ENCODE measurements at places on chromosomes 5 and 9. TPM values are rescaled to one million over a fixed set of nuclear protein-coding genes. Genes with fewer than 3 reads are reported as not detected.

The CAVIN4 gene
- 1.00 TPM for total RNA-seq

The LRRTM2 gene
- total RNA-seq, result not detected

The FOXD4 gene
- total RNA-seq, result 0.18 TPM

The SPAG8 gene
- total RNA-seq, result 0.27 TPM

The TICAM2 gene
- total RNA-seq, result not detected

The SPAAR gene
- not detected for total RNA-seq
